Urinary bladder (tissue), 4 donors: ENCODE measurements at places on chromosomes 5 and 9.

GRCh38 chr9:99066571-99066970 is 38.3 kb upstream of the TGFBR1 start:
- DNase-seq = no peak

- no peak for DNase-seq
These were observed 44.0 kb upstream of the AKNA start for GRCh38 chr9:114431770-114432169.

GRCh38 chr9:119884438-119884837 is 515.2 kb upstream of the BRINP1 start:
- no peak for DNase-seq

- no peak for DNase-seq
These were observed 230.0 kb upstream of the RGMB start for GRCh38 chr5:98543490-98543889.

GRCh38 chr9:85004818-85005413 is 335.4 kb downstream of the NTRK2 start:
- no peak for DNase-seq
